ENCODE measurements at places on chromosomes 4 and X. TPM values are rescaled to one million over a fixed set of nuclear protein-coding genes. Genes with fewer than 3 reads are reported as not detected.

Gene PNMA5
- total RNA-seq: not detected

Gene VEGFC
- 0.26 TPM for total RNA-seq

Gene MFAP3L
- 4.0 TPM for total RNA-seq

Gene CITED1
- 0.17 TPM for total RNA-seq

Gene PPM1K
- total RNA-seq: 3.9 TPM

Gene CDKL2
- 0.11 TPM for total RNA-seq

Gene C4orf51
- total RNA-seq: not detected

Gene FAM114A1
- total RNA-seq: 66.5 TPM

Gene DOK7
- total RNA-seq: not detected

Gene MAGEA3
- total RNA-seq: not detected

Gene NSDHL
- total RNA-seq: 9.6 TPM

Gene PRDM8
- 2.7 TPM for total RNA-seq

Gene BANK1
- total RNA-seq: not detected

Gene ARHGEF6
- total RNA-seq: 24.6 TPM

Gene KCNE5
- not detected for total RNA-seq

Gene CLNK
- not detected for total RNA-seq

Gene CCDC149
- total RNA-seq: 16.8 TPM

Gene MAGED4B
- 39.0 TPM for total RNA-seq

Gene ARL9
- total RNA-seq: not detected

Gene CCDC110
- 0.43 TPM for total RNA-seq

Gene ATP2B3
- total RNA-seq: under 0.01 TPM

Gene EIF2S3
- 256 TPM for total RNA-seq

Gene EDA
- total RNA-seq: 1.5 TPM

Measured in dermis lymphatic vessel endothelial cell (primary cell).